ENCODE measurements at places on chromosomes 6 and 20. TPM values are rescaled to one million over a fixed set of nuclear protein-coding genes. Genes with fewer than 3 reads are reported as not detected.

GRCh38 chr6:143198312-143198711 is 137.6 kb downstream of the AIG1 start:
- DNase-seq = no peak

- no peak for DNase-seq
These were observed 147.4 kb upstream of the SIM1 start for GRCh38 chr6:100612094-100612493.

BCAS4 gene
- 4.4 TPM for total RNA-seq

- DNase-seq = no peak
These were observed 45.7 kb downstream of the RAMACL start for GRCh38 chr6:166540631-166541331.

DNA sequence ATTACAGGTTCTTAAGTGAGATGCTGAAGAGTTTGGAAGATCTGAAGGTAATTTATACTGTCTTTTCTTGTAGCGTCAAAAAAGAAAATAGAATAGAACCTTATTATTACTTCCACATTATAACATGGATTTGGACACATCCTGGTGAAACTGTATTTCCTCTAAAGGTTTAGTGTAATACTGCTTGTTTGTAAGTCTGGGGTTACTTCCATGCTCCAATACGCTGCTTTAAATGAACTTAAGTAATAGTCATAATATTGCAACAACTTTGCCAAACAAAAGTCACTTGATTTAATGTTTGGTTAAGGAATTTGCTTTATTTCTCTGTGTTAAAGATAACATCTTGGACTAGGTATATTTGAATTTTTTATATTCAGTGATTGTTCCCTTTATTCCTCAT is 11.5 kb upstream of the SNRNP48 start:
- DNase-seq = no peak

DNA sequence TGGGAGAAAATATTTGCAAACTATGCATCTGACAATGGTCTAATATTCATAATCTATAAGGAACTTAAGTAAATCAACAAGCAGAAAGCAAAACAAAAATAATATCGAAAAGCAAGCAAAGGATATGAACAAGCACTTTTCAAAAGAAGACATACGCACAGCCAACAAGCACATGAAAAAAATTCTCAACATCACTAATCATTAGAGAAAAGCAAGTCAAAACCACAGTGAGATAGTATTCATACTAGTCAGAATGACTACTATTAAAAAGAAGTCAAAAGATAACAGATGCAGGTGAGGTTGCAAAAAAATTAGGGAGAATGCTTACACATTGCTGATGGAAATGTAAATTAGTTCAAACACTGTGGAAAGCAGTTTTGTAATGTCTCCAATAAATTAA is 410.2 kb downstream of the MMUT start:
- no peak for DNase-seq

PTGIS gene
- total RNA-seq = 0.16 TPM

DNA sequence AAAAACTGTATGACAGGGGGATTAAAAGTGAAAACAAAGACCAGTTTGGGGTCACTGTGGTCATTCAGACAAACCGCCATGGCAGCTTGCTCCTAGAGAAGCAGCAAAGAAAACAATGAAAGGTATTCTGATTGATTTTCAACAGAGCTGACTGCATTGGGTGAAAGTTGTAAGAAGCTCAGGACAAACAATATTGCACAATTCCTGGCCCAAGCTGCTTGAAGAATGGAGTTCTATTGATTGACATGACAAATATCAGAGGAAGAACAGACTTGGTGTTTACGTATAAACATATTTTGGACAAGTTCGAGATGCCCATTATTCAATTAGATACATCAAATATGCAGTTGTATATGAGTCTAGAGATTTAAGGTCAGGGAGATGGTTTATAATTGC is 62.0 kb downstream of the TRIM38 start:
- DNase-seq = no peak

- DNase-seq = no peak
These were observed 72.2 kb downstream of the RPP40 start for GRCh38 chr6:4931530-4932227.

DNA sequence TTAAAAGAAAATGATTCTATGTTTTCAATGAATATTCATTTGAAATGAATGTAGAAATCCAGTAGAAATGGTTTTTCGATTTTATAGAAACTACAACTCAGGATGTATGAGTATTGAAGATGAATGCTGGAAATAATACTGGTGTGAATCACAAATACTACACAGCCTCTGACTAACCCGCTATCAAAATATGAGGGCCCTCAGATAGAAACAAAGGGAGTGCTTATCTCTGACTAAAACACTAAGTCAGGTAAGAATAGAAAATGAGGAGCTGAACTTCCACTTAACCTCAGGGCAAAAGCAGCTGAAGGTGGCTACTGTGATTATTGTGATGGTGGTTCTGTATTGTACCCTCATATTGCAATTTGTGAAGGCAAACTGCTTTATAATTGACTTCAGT is 220.9 kb upstream of the RNF217 start:
- no peak for DNase-seq

DNA sequence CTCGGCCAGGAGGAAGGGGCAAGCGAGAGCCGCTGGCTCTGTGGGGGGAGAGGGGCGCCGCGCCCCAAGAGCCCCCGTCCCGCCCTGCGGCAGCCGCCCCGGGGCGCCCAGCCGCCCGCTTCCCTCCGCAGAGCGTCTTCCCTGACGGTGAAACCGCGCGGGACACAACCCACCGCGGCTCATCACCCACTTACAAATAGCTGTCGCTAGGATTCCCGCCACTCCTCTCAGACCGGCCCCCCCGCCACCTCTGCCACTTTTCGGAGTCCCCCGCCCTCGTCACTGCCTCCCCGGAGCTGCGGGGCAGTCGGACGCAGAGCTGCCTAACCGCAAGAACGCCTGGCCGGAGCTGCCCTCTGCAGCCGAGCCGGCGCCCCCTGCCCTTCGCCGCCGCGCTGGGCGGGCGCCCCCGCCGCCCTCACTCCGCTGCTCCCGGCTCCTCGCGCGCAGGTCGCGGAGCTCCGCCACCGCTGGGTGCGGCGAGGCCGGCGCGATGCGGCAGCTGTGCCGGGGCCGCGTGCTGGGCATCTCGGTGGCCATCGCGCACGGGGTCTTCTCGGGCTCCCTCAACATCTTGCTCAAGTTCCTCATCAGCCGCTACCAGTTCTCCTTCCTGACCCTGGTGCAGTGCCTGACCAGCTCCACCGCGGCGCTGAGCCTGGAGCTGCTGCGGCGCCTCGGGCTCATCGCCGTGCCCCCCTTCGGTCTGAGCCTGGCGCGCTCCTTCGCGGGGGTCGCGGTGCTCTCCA is at the start of gene SLC35D3:
Gene SLC35D3 (plus strand): TSS at position 366 of the 749 bp plus-strand sequence. CDS start 128 bp downstream, at position 494.
- DNase-seq = no peak
